ENCODE measurements at places on chromosomes 1 and 21. TPM values are rescaled to one million over a fixed set of nuclear protein-coding genes. Genes with fewer than 3 reads are reported as not detected.
A peak's percentile ranks its signal among the peaks of the same experiment; 100 is the strongest.

- DNase-seq: no peak
Observed at GRCh38 chr1:62234688-62235087, 40.0 kb downstream of the L1TD1 start.

DNA sequence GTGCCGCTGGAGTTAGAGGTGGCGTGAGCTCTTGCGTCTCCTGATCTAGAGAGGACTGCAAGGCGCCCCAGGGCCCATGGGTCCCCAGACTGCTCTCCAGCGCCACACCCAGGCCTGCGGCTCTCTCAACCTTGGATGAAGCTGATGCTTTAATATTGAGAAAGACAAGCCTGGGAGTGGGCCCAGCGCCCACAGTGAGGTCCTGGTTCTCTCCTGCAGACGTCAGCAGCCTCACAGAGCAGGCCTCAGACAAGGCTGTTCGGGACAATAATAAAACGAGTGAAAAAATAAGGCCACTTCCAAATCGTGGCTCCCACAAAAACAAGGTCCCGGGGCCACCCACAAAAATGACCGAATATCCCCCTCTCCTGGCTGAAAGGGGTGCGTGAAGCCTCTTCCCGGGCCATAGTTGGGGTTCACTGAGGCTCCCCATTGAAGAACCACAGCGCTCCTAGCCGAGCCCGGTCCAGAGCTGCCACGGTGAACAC lies 6.0 kb upstream of the DNMT3L start:
- DNase-seq: no peak

Gene PLPP3
- 49.9 TPM for polyA plus RNA-seq

DNA sequence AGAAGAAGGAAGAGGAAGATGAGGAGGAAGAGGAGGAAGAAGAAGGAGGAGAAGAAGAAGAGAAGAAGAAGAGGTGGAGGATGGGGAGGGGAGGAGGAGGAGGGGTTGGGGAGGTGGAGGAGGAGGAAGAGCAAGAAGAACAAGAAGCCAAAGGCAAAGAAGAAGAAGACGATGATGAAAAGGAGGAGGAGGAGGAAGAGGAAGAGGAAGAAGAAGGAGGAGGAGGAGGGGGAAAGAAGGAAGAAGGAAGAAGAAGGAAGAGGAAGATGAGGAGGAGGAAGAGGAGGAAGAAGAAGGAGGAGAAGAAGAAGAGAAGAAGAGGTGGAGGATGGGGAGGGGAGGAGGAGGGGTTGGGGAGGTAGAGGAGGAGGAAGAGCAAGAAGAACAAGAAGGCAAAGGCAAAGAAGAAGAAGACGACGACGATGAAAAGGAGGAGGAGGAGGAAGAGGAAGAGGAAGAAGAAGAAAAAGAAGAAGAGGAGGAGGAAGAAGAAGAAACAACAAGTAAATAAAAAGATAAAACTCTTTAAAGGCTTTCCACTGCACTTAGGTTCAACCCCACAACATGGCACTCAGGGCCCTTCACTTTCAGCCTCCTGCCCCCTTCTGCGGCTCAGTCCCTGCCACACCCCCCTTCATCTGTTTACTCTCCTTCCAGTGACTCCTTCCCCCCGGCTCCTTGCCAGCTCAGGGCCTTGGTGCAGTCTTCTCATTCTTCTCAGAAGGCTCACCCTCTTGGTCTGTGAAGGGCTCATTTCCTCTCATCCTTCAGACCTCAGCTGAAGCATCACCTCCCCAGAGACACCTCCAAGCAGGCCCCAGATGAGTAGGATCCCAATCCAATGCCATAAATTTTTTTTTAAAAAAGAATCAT lies 114.0 kb downstream of the KCNN3 start:
- DNase-seq: peak; percentile 36

Gene LMX1A
- not detected for polyA plus RNA-seq

Gene GJB5
- polyA plus RNA-seq: 0.10 TPM

Gene SLAMF7
- polyA plus RNA-seq: not detected

DNA sequence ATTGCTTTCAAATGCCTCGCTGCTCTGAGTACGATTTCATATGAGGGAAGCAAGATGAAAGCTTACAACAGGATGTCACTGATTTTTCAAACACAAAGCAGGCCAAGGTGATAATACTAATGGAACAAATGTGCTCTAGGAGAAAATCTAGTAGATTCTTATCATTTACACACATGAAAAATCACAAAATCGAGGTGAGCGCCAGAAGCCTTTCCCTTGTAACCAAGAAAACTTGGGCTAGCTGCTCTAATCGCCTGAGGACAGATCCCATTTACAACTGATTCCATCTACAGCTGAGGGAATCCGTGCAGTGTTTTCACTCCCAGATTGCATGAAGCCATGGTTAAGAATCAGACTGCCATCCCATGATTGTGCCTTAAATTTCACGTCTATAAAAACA lies 117.5 kb downstream of the TM2D1 start:
- DNase-seq: no peak

DNA sequence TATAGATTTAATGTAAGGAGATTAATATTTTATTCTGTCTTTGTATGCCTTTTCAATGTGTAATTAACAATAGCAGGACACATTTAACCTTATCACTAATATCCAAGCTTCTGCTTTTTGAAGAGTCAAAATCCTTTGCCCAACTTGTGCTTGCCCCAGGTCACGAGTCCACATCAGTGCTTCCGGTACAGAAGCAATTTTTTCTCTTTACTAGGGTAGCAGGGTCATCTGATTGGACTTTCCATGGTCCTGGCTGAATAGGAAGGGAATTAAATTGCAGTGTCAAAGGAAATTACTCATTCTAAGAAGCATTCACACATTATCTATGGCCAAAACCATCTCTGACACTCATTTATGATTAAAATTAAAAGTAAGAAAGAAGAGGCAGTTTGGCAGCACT lies 460.5 kb upstream of the ADGRL2 start:
- DNase-seq: no peak

Gene OR2AK2
- not detected for polyA plus RNA-seq

Gene CD164L2
- not detected for polyA plus RNA-seq

Gene S100A7
- polyA plus RNA-seq: not detected

Gene RTCA
- 26.9 TPM for polyA plus RNA-seq

GRCh38 chr1:190679983-190680382 lies 202.3 kb upstream of the BRINP3 start:
- no peak for DNase-seq

DNA sequence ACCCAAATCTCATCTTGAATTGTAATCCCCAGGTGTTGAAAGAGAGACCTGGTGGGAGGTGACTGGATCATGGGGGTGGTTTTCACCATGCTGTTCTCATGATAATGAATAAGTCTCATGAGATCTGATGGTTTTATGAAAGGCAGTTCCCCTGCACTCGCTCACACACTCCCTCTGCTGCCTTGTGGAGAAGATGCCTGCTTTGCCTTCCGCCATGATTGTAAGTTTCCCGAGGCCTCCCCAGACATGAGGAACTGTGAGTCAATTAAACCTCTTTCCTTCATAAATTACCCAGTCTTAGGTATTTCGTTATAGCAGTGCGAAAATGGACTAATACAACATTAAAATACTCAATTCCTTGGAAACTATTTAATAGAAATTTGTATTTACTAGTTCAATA lies 99.2 kb downstream of the PROX1 start:
- no peak for DNase-seq

DNA sequence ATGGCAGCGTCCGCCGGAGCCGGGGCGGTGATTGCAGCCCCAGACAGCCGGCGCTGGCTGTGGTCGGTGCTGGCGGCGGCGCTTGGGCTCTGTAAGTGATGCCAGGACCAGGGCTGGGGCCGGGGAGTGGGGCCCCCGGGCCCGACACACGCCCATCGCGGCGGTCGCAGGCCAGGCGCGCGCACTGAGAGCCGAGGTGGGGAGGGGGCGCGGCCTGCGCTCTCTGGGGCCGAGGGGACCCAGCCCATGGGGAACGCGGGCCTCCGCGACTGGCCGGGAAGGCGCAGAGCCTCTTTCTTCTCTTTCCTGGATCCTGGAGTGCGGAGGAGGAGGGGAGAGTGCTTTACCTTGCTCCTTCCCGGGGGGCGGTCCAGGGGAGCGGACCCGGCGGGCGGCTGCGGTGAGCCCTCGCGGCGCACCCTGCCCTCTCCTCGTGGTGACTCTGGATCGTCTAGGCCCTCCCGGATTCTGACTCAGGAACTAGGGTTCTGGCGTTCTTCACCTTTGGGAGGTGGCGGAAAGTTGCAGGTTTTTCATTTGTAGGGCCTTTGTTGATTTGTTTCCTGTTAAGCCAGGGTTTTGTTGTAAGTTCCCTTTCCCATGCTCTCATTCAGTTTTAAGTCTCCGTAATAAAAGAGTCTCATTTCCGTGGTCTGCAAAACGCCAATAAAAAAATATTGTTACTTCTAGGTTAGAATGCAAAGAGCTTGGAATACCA lies 529 bp downstream of the MPZL1 start:
- DNase-seq: peak; percentile 19

- DNase-seq: no peak
Observed at GRCh38 chr1:169513208-169513607, 27.5 kb upstream of the SLC19A2 start.

DNA sequence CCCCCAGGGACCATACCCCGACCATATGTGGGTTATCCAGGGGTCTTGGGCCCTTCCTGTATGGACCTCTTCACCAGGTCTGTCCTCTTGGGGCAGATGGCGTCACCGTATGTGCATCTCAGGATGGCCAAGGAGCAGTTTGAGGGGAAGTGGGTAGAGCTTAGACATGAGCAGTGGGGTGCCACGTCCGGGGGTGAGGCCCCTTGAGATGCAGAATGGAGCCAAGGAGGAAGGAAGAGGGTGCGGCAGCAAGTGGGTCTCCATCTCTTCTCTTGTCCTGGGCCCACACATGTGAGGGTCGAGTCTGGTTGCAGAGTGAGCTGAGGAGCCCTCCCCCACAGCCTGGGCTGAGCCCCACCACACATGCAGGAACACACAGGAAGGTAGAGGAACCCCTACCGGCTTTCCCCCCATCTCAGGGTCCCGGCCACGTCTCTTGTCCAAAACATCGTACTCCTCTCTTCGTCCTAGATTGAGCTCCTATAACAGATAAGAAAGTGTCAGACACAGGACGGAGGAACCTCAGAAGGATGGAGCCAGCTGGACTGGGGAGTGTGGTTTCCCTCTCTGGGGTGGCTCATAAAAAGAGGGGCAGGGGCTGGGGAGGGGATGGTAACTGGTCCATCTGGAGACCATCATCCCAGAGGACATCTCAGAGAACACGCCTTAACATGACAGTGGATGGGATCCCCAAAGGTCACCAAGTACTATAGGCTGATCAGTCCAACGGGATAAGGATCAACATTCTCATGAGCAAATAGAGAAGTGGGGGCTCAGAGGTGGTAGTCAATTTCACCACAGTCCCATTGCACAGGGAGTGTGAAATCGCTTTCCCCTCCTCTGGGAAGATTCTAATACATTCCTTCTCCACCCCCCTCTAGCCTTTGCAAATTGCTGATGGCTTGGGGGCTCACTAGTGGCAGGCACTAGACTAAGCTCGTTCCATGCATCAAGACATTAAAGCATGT lies 79.9 kb downstream of the CD247 start:
- DNase-seq: no peak

GRCh38 chr1:56336982-56337381 lies 242.4 kb downstream of the PLPP3 start:
- peak; percentile 55 for DNase-seq

DNA sequence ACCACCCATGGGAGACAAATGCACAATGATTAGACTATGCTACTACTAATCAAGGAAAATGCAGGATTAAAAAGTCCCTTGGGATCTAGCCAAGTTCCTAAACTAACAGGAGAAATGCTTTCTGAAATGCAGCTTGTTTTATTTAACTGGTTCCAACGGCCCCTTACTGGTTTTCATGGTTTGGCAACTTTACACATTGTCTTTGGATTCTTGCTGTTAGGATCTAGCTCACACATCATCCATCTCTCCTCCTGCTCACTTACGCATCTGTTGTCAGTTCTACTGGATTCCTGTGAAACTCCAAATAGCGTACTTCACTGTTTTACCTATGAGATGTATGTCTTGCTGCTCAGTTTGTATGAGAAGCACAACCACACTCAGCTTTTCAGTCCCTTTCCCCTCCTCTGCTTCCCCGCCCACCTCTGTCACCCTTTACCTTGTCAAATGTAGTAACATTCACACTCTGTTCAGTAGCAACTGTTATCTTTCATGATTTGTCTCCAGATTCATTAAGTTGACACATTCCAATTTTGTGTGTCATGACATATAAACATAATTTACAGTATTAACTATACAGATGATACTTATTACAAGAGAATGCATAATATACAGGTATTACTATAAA lies 130.1 kb downstream of the SIM2 start:
- peak; percentile 78 for DNase-seq

DNA sequence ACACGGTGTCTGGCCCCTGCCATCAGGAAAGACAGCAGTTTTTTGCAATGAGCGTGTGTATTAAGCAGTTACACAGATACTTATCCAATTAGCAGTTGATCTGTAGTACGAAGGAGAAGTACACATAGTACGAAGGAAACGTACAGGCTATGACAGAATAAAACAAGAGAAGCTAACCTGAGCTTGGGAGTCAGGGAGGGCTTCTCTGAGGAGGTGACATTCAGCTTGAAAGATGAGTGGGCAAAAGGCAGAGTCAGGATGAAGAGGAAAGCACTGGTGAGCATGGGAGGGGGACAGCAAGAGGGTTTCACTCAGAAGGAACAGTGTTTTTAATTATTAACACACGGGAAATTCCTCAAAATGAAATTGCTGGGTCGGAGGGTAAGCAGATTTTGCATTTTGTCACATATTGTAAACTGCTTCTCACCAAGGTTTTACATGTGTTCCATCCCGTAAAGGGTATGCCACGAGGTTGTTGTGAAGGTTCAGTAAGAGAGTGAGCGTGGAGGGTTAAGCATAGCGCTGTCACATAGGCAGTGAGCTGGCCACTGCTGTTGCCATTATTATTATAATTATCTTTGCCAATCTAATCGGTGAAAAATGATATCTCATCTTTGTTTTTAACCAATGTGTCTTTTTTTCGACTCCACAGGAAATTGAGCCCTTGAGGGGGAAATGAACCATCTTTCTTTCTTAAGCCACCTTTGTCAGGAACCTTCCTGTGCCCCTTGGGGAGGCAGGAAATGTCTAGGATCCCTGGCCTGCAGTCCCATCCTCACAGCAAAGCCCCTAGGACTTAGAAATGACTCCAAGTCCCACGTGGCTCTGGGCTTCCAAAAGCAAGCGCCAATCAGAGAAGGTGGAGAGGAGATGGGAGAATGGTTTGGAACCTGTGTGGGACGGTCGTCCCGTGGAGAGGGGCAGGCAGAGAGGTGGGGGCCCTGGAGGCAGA lies 47.3 kb upstream of the POU3F1 start:
- no peak for DNase-seq

DNA sequence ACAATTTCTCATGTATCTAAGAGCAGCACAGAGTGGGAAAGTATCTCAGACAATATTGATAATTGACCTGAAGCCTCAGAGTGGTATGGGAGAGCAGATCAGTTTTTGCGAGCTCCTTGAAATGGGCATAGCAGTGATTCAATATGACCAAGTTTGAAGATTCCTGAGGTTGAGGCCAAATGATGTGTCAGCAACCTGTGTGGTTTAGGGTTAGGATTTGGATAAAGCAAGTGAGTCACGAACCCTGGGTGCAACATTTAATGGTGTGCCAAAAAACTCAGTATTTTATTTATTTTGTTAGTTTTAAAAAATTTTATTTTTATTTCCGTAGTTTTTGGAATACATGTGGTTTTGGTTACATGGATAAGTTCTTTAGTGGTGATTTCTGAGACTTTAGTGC lies 92.5 kb upstream of the C21orf91 start:
- peak; percentile 42 for DNase-seq

Gene IL20
- polyA plus RNA-seq: not detected

Data from IMR-90 (cell line).